ENCODE measurements at places on chromosomes 3 and 15. TPM values are rescaled to one million over a fixed set of nuclear protein-coding genes. Genes with fewer than 3 reads are reported as not detected.

Gene PARL
- total RNA-seq: 58.0 TPM

Gene MAGEL2
- total RNA-seq: 0.05 TPM

Gene CYP1A1
- 0.45 TPM for total RNA-seq

Gene NEK11
- total RNA-seq: 1.2 TPM

DNA sequence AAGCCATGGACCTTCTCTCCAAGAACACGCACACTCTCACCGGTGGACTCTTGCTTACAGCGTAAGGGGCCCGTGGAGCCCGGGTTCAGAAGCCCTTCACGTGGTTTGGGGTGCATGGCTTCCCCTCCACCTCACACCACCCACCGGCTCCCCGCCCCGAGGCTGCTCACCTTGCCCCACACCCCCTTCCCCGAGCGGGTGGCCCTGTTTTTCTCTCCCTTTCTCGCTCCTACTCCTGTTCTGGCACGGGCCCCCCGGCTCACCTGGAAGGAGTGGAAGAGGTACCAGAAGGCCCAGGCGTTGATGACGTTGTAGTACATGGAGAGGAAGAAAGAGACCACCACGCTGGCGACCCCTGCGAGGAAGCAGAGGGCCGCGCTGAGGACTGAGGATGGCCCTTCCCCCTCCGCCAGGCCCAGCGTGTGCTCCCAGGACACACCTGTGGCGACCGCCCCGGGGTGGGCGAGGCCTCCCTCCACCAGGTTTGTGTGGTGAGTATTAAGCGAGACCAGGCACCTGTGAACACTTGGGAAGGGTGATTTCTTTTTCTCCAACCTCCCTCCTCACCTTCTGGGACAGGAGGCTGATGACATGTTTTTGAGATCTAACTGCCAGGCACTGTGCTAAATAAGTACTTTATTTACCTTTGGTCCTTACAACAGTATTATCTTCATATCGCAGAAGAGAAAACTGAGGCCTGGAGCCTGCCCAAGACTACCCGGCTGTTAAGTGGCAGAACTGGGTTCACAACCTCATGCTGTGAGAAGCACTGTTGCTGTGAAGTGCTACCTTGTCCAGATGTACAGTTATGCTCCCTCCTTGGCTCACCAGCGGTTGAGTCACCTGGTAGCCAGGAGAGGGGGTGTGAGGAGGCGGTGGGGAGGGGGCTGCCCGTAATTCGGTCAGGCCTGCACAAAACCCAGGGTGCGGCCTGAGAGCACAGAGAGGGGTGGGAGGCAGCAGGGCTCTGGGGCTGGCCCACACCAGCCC lies 16.3 kb downstream of the SLC6A20 start:
- DNase-seq: no peak

- DNase-seq: no peak
These were observed 236.3 kb downstream of the NFKBIZ start for GRCh38 chr3:102085431-102086176.

GRCh38 chr3:195929452-195929851 lies 21.1 kb upstream of the TNK2 start:
- DNase-seq: no peak

DNA sequence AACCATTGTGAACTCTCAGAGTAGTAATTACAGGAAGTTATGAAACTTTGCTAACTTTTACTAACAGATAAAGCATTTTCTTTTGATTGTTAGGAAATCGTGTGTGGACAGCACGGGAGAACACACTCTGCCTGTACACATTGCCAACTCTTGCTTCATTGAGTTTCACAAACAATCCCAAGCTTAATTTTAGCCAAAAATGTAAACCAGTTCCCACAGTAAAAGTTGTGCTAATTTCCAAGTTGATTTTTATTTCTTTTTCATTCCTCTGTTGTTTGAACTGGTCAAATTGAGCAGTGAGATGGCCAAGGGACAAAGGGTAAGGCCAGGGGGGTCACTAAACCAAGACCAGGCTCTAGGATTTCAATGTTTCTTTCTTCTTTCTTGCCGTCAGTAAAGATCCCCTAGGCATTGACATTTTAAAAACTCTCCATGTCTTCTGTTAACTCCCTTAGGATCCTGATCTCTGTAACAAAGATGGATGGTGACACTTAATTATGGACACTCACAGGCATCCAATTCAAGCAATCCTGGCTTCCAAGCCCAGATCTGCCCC lies 414.9 kb downstream of the RBMS3 start:
- no peak for DNase-seq

GRCh38 chr3:43521941-43522340 lies 99.9 kb downstream of the ANO10 start:
- no peak for DNase-seq
